A375 (cell line): ENCODE measurements at places on chromosomes 3 and 15. TPM values are rescaled to one million over a fixed set of nuclear protein-coding genes. Genes with fewer than 3 reads are reported as not detected.

The GOLGA6L10 gene
- 1.6 and 1.7 TPM in 2 replicates for total RNA-seq

The CYP8B1 gene
- total RNA-seq = 0.11 TPM in 1 of 2 replicates, not detected in the other

The SCAANT1 gene
- 5.6 TPM in 1 of 2 replicates, not detected in the other for total RNA-seq

The PTPRG gene
- 28.0 and 31.0 TPM in 2 replicates for total RNA-seq

The SLC22A14 gene
- 0.29 TPM in 1 of 2 replicates, not detected in the other for total RNA-seq

The GPR62 gene
- total RNA-seq = 0.40 TPM in 1 of 2 replicates, not detected in the other

The RBMS3 gene
- 22.9 and 32.9 TPM in 2 replicates for total RNA-seq

The ERC2 gene
- total RNA-seq = 0.53 and 0.61 TPM in 2 replicates

The GOLGA6L4 gene
- 0.21 and 0.83 TPM in 2 replicates for total RNA-seq

The NEDD4 gene
- 34.7 and 38.7 TPM in 2 replicates for total RNA-seq

The CRABP1 gene
- total RNA-seq = not detected in 2 replicates

The NR1I2 gene
- not detected in 2 replicates for total RNA-seq

The APBA2 gene
- 42.8 and 45.4 TPM in 2 replicates for total RNA-seq

The CLK3 gene
- 52.9 and 65.9 TPM in 2 replicates for total RNA-seq

The PCOLCE2 gene
- total RNA-seq = 9.6 and 10.8 TPM in 2 replicates

The ACSBG1 gene
- total RNA-seq = 0.19 TPM in 1 of 2 replicates, not detected in the other

The PARP9 gene
- total RNA-seq = 7.2 and 7.6 TPM in 2 replicates

The DGKG gene
- total RNA-seq = 5.4 TPM in 2 replicates

The CASR gene
- total RNA-seq = not detected in 2 replicates

The TPRG1 gene
- total RNA-seq = 0.08 TPM in 1 of 2 replicates, not detected in the other

The VIPR1 gene
- 13.3 and 13.5 TPM in 2 replicates for total RNA-seq

The CRBN gene
- 44.7 and 60.1 TPM in 2 replicates for total RNA-seq

The PLA1A gene
- not detected in 2 replicates for total RNA-seq
